ENCODE measurements at places on chromosomes 12 and 14.

DNA sequence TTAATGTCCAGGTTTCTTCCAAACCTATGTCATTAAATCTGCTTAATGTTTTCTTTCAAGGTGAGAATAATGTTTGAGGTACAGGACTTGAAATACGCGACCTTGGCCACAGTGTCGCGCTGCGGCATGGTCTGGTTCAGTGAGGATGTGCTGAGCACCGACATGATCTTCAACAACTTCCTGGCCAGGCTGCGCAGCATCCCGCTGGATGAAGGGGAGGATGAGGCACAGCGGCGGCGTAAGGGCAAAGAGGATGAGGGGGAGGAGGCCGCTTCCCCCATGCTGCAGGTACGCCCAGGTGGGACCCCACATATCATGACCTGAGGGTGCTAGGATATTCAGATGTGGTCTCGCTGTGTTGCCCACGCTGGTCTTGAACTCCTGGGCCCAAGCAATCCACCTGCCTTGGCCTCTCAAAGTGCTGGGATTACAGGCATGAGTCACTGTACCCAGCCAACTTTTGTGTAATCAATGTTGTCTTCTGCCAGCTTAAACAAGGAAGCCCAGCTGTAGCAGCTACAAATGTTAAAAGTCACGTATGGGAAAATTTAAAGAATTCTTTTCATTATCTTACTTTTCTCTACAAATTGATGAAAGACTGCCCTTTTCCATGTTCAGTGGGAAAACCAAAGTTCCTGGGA is 50.8 kb downstream of the DYNC1H1 start:
- peak; percentile 56 for DNase-seq

GRCh38 chr12:89593873-89594272 is 68.0 kb upstream of the POC1B start:
- no peak for DNase-seq

DNA sequence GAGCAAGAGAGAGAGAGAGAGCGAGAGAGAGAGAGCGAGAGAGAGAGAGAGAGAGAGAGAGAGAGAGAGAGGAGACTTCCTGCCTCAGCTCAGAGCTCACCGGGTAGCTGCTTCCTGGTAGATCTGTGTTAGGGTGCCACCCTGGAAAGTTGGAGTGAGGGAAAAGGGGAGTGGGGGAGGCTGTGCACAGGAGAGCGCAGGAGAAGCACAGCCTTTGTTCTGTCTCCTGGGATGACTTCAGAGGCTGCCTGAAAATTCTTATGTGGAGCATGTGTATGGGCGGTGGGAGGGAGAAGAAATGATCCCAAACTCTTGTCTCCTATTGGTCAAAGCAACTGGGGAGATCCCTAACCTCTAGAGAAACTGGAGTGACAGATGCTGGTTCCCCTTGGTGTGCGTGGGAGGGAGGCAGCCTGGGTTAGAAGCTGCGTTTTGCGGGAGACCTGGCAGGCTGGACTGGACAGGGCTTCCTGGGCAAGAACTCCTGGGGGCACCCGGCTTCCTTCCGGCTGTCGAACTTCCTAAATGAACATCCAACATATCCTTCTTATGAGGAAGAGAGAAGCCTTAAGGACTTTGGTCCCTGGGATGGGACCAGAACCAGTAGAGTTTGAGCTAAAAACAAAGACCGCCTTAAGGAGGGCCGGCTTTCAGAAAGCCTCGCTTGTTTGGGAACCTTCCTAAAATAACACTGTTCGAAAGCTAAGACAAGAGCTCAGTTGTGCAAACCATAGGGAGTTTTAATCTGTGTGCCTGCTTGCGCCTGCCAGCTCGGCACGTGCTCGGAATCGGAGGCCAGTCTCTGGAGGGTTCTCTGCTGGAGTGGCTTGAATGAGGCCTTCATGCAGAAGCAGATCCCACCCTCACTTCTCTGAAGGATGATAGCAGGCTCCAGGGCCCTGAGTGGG is 30.4 kb upstream of the BEGAIN start:
- peak; percentile 82 for DNase-seq

DNA sequence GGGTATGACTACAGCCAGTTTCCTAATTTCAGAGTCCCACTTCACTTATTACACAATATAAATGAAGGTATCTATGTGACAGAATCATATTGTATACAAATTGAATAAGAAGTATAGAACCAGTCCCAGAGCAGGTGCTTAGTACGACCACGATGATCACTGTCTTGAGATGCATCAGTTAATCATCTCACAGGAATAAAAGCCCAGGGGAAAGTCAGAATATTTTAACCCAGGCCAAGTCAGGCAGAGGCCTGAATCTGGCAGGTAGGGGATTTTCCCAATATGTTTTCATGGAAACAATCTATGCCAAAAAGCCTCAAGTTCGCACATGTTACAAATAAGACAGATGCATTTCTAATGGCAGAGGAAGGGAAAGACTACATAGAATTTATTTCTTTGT is 758.4 kb downstream of the BCL11B start:
- DNase-seq = no peak

DNA sequence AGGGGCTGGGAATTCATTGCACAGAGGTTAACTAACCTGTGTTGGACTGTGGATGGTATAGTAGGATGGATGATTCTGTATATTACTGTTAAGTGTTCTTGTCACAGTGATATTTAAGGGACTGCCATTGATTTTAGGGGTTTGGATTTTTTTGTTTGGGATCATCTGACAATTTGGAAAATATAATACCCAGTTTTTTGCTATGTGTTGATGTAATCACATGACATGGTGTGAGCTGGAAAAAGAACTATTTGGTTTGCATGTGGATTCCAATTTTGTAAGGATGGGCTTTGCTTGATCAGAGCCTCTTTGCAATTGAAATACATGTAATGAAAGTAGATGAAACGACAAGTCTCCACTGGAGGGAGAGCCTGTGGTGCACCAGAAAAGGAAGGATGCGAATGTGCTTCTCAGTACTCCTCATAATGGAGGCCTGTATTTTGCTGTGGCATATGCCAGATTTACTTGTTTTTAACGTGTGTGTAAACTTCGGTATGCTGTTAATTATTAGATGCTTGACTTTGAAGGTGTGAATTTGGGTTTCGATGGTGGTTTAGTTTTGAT is 2.7 kb downstream of the DYRK2 start:
- DNase-seq = no peak

All from posterior vena cava (tissue), 2 donors.